ENCODE measurements at places on chromosomes 4 and X.
A peak's percentile ranks its signal among the peaks of the same experiment; 100 is the strongest.

DNA sequence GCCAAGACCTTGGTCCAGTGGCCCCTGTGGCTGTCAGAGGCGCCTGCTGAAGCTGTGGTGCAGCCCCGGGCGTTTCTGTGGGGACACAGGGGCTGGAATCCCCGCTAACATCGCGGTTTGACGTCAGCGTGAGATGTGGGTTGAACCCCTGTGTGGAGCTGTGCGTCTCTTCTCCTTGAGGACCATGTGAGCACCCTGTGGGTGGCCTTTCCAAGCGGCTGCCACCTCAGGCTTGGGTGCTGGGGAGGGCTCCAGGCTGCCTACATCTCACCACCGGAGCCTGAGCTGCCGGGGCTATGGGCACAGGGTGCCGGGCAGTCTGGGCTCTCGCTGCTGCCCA, 27.7 kb downstream of the UVSSA start:
- no peak for DNase-seq

DNA sequence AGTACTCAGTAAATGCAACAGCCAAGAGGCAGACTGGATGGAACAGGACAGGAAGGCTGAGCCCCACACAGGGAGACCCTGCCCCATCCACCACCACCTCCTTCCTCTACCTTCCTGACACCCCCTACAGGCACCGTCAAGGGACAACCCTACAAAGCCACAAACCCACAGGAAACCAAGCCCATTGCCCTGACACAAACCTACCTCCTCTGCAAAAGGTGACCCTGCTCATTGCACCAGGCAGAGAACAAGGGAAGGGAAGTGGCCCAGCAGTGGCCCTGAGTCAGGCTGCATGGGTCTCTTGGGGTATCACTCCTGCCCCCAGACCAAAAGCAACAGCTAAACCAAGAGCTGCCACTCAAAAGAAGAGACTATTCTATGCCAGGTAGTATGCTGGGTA, 21.0 kb downstream of the JAKMIP1 start:
- DNase-seq, result no peak

DNA sequence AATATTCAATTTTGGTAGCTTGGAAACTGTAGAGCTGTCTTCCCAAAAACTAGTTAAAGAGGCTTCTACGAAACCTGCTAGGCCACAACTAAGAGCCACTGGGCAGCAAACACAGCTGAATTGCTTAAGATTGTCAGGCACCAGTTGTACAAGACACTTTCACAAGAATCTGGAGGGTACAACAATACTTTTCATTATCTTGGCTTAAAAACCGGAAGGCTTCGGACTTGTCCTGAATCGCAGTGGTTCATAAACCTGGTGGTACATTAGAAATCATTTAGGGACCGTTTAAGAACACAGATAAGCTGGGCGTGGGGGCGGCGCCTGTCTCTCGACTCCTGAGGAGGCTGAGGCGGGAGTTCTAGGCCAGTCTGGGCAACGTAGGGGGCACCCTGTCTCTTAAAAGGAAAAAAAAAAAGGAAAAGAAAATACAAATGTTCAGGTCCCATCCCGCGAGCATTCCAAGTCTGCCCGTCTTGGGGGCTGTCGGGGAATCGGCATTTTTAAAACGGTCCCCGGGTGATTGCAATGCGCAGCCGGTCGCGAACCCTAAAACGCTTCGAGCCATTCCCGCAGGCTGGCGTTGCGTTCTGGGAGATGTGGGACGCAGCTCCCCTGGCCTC, 763 bp downstream of the PYURF start:
- peak; percentile 11 for DNase-seq

DNA sequence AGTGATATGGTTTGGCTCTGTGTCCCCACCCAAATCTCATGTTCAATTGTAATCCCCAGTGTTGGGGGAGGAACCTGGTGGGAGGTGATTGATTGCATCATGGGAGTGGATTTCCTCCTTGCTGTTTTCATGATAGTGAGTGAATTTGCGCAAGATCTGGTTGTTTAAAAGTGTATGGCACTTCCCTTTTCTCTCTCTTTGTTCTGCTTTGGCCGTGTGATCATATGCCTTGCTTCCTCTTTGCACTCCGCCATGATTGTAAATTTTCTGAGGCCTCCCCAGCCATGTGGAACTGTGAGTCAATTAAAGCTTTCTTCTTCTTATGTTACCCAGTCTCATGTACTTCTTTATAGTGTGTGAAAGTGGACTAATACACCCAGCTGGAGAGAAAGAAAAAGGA, 113.0 kb upstream of the AADAT start:
- no peak for DNase-seq

- DNase-seq, result no peak
Measured at GRCh38 chr4:3720466-3720865, 45.7 kb upstream of the ADRA2C start.

DNA sequence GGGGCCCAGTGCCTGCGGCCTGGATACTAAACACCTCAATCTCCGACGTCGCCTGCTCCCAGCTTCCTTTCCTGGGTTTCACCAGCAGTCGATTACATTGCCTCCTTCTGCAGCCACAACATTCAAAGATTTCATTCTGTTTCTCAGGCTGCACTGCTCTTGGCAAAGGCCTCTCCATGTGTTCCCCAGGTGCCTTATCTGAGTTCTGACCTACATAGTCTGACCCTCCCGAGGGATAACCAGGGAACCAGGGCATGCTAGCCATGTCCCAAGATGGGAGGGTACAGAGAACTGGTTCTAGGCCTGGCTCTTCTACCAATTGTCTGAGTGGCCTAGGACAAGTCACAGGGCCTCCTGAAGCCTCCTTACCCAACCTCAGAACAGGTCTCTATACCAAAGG, 62.2 kb upstream of the ACSL1 start:
- no peak for DNase-seq

GRCh38 chrX:130834149-130834548, 68.9 kb downstream of the ENOX2 start:
- DNase-seq, result no peak

DNA sequence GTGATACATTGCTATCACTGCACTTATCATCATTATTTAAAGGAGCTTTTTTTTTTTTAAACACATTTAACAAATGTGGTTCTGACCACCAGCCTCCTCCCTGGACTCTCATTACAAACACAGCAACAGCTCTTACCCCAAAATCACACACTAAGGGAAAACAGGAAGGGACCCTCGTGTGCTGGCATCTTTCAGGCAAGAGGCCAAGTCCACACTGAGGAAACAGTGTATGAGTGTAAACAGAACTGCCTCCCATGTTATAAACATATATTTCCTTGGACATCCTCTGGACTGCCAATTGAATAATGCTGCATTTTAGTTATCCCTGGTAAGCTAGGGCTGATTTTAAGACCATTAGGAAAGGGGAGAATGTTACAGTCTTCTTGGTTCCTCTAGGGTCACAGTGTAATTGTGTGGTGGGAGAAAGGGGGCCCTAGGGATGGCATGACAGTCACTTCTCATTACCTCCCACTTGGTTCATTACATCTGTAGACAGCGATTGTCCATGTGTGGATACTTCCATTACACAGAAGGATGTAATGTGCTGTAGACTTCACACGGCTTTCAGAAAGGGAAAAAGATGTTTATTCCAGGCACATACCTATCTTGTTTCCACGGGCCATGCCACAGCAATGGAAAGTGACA, 244.6 kb upstream of the TET2 start:
- no peak for DNase-seq

- DNase-seq, result no peak
Measured at GRCh38 chr4:80207172-80207583, 9.9 kb downstream of the PRDM8 start.

Measured in activated T-cell treated with anti-CD3 and anti-CD28 coated beads for 1 hour (primary cell).